ENCODE measurements at places on chromosomes 7 and 10.
A peak's percentile ranks its signal among the peaks of the same experiment; 100 is the strongest.

GRCh38 chr7:91336106-91336505, 71.9 kb downstream of the FZD1 start:
- no peak for DNase-seq

- DNase-seq = no peak
Observed at GRCh38 chr7:129536323-129536722, 34.0 kb downstream of the SMKR1 start.

- DNase-seq = no peak
Observed at GRCh38 chr7:38163671-38164070, 14.4 kb upstream of the STARD3NL start.

GRCh38 chr7:158802535-158803366, 26.6 kb downstream of the ESYT2 start:
- DNase-seq = no peak

DNA sequence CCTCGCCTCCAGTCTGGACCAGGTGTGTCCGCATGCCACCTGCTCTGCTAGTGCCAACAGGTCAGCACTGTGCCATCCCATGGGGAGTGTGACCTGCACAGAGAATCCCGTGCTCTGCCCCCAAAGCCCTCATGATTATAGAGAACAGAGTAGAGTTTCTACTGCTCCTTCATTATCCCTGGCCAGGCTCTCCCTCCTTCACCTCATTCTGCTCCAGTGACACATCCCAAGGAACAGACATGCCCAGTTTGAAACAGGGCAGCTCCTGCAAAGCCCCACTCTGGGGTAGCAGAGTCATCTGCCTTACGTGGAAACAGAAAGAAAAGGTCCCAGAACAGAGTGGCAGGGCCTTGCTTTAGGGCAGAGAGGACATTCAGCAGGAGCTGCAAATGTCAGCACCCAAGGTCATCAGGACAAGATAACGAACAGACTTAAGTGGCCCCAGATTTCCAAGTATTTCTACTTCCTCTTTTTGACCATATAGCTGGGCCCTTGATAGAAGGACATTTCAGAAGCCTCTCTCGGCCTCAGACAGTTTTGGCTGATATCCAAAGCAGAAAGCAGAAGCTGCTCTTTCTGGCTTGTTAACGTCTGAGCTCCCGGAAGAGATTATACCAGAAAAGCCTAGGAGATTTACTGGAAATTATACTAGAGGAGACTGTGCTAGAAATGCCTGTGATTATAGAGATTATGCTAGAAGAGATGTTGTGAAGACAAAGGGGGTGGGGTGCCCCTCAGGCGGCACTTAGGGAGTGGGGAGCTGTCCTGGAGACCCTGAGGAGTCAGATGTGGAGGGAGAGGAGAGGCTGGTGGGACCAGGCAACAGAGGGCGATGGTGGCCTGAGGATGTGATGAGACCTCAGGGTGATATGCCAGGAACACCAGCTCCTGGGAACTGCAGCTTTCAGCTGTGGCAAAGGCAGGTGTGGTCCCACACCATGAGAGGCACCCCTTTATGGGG, 12.6 kb downstream of the TMEM176B start:
- DNase-seq = no peak

DNA sequence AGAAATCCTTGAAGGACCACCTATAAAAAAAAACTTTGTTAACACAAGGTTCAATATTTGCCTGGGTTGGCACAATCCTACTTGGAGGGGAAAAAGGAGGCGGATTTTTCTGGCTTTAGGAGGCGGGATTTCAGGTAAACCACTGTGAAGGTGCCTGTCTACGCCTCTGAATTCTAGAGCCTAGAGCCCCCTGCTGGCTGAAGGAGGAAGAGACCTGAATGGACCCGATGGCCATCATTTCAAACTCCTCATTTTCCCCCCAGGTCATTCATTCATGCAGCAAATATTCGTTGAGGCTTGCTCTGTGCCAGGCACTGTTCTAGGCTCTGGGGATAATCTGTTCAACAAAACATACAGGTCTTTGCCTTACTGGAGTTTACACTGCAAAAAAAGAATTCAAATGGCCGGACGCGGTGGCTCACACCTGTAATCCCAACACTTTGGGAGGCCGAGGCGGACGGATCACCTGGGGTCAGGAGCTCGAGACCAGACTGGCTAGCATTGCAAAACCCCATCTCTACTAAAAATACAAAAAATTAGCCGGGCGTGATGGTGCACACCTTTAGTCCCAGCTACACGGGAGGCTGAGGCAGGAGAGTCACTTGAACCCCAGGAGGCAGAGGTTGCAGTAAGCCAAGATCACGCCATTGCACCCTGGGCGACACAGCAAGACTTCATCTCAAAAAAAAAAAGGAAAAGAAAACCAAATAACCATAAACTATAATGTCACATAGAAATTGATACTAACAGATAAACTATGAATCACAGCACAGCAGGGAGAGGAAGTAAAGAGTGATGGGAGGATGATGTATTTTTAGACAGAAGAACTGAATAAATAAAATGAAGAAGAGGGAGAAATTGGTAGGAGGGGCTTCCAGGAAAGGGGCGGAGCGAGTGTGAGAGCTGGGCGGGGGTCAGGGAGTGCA, 90.1 kb upstream of the NFE2L3 start:
- peak; percentile 78 for DNase-seq

DNA sequence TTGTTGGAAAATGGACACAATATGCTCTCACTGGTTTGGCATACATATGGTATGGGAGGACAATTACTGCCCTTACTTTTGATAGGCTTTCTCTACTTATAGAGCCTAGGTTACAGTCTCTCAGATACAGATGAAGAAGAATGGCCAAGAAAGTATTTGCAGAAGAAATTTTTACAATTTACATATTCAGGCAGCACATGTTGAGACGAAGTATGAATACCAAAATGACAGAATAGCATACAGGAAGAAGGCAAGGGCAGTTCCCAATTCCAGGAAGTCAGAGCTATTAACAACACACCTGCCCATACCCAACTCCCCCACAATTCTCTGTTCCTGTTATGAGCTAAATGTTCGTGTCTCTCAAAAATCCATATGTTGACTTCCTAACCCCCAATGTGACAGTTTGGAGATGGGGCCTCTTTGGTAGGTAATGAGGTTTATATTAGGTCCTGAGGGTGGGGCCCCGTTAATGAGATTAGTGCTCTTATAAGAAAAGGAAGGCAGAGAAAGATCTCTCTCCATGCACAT, 67.8 kb downstream of the DOCK4 start:
- no peak for DNase-seq

GRCh38 chr10:132690401-132690800, 95.5 kb downstream of the NKX6-2 start:
- DNase-seq = no peak

- no peak for DNase-seq
Observed at GRCh38 chr7:36690514-36691187, 33.6 kb downstream of the AOAH start.

DNA sequence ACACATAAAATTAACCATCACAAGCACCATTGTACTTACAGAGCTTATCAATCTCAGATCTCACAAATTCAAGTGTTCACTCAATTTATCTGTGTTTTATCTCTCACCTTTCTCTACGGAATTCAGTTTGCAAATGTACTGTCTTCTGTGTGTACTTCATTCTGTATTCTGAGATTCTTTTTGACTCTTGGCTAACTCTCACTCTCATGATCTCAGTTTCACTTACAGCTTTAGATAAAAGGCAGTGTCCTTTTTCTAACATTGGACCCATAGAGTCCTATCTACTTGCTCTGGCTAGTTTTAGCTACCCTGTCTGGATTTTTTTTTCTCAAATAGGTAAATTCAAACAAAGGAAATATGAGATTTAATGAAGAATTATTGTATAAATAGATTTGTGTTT, 176.0 kb downstream of the CCDC7 start:
- DNase-seq = no peak

GRCh38 chr7:92246360-92247101, 757 bp downstream of the ANKIB1 start:
- DNase-seq = peak; percentile 37

GRCh38 chr10:112950714-112951358, 789 bp downstream of the TCF7L2 start:
- DNase-seq = no peak

DNA sequence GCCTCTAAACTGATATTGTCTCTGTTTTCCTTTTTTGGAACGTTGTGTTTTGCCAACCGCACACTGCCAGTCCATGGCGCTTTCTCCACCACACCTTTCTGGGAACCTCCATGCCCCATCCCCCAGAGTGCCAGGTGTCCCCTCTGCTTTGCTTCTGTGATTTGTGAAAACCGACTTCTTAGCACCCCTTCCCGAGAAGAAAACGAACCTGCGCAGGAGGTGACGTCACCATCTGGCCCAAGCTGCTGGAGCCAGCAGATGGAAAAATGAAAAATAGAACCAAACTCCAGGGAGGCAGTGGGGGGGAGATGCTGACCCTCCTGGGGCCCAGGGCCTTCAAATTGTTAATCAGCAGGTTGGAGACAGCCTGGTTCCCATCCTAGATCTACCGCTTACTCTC, 103.8 kb downstream of the HTR5A start:
- DNase-seq = no peak

DNA sequence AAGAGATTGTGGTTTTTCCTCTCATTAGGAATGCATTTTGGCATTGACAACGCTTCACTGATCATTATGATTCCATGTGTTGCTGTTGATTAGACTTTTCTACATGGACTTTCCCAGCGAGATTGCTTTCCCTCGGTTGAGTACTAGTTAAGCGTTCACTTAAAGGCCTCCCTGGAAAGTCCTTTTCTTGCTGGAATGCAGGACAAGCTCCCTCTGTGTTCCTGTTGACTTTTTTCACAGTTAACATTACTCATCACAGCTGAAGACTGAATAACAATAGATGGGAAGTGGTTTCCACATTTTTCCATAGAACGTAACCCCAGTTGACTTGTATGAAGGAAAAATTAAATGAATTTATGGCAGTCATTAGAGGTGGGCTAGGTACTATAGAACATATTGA, 2.6 kb upstream of the CAV1 start:
- DNase-seq = no peak

DNA sequence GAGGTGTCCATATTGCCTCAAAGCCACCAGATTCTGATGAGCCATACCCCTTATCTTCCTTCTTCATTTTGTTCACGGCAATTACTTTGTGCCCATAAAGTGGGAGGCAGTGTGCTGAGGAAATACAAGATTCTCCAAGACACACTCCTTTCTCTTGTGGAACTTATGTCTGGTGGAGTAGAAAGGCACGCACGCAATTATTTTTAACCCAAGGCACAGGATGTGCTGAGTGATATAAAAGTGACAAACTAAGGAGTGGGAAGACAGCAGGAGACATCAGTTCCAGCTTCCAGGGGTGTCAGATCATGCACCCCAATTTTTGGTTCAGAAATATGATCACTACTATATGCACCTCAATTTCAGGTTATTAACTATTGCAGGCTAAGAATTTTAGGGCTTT, 94.7 kb upstream of the PDCD4 start:
- DNase-seq = no peak

DNA sequence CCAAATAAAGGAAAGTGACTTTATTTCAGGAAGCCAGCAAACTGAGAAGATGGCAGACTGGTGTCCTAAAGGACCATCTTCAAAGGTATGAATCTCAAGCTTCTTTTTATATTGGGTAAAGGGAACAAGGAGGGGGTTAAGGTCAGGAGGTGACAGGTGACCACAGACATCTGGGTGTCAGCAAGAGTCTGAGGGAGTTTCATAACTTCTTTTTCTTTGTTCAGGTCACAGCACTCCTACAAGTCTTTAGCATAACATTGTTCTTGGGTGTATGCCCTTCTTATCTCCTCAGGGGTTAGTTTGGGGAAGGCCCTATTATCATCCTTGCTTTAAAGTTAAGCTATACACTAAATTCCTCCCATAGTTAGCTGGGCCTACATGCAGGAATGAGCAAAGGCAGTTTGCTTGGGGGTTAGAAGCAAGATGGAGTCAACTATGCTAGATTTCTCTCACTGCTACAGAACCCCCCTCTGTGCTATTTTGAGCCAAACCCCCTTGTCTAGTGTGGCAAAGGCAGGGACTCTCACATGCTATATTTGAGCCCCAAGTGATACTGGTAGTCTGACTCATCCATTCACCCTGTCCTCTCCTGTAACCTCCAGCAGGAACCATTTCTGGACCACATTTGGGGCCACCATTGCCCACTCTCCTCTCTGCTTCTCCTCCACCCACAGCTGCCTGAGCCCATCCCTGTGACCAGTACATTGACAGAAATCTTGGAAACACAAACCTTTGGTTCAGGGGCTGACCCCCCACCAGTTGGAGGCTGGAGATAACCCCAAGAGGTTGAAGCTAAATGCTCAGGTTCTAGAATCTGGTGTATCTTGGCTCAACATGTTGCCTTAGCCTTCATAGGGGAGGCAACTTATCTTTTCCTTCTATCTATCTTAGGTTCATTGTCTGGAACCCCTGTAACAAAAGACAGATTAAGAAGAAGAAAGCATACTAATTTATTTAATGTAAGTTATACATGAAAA, 55.5 kb upstream of the LRGUK start:
- DNase-seq = no peak

- no peak for DNase-seq
Observed at GRCh38 chr7:76411626-76412025, 2.1 kb upstream of the SSC4D start.

DNA sequence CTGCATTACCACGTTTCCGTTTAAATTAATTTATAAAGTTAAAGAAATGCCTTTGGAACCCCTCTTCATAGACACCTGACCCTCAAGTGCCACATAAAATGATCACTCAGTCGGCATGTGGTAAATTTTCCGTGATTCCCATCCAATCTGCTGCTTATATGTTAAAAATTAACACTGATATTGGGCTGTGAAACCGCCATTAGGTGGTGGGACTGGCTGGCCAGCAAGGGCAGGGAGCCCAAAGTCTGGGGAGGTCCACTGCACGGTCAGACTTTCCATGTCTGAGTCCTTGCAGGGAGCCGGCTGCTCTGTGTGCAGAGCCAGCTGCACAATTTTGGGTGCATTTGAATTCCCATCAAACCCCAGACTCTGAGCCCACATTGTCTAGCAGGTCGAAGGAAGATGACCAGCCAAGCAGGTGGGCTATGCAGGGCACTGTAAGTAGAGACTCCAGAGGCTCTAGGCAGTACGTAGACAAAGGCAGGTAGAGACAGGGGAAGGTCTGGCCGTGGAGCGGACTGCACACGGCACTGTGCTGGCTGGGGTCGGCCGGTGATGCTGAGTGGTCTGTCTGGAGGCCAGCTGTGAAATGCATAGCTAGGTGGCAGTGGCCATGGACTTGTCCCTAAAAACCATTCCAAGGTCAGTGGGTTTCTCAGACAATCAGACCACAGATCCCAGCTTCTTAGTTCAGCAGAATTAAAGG, 122.9 kb downstream of the SH3PXD2A start:
- DNase-seq = no peak

DNA sequence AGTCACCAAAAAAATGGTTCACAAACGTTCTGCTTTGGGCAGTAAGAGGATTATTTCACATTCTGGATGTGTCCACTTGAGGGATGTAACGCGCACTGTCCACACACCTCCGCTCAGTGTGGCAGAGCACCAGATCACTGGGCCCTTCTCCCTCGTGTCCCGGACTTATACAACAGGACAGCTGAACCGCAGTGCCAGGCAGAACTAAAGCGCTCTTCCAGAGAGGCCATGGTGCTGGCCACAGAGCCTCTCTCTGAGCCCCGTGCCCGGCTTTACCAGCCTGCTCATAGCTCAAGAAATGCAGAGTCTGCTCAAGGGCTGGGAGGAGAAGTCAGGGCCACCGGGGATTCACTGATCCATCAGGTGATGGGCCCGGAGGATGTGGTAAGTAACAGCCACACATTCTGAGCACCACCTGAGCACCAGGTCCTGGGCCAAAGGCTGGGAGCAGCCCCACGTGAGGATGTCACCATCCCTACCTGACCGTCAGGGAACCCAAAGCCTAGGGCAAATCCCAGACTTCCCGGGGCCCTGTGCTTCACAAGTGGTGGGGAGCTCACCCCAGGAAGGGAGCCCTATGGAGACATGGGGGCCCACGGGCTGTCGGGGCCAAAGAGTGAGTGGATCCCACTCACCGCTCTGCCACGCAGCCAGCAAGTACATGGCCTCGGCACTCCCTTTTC, 74.9 kb downstream of the FAM53B start:
- DNase-seq = no peak

Data from HEK293T (cell line).